ENCODE measurements at places on chromosomes 12 and 14.

- no peak for DNase-seq
These were observed 11.3 kb upstream of the LTA4H start for GRCh38 chr12:96046543-96047228.

- DNase-seq: no peak
These were observed 1.8 kb upstream of the MYL6B start for GRCh38 chr12:56150563-56150962.

GRCh38 chr12:16198884-16199283 lies 78.6 kb downstream of the SLC15A5 start:
- no peak for DNase-seq

DNA sequence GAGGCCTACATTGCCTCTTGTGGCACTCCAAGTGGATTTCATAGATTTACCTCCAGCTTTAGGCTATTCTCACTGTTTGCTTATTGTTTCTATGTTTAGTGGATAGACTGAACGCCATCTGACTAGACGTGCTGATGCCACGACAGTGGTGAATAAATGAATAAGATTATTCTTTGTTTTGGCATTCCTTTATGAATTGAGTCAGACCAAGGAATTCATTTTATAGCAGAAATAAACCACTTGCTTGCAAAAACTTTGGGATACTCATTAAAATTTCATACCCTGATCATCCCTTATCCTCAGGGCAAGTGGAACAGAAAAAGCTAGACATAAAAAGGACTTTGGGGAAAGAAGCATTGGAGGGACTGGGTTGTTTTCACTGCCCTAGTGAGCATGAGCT lies 71.7 kb upstream of the FERMT2 start:
- no peak for DNase-seq

Measured in omental fat pad (tissue), 4 donors.